ENCODE measurements at places on chromosomes 5 and 9.
A peak's percentile ranks its signal among the peaks of the same experiment; 100 is the strongest.

DNA sequence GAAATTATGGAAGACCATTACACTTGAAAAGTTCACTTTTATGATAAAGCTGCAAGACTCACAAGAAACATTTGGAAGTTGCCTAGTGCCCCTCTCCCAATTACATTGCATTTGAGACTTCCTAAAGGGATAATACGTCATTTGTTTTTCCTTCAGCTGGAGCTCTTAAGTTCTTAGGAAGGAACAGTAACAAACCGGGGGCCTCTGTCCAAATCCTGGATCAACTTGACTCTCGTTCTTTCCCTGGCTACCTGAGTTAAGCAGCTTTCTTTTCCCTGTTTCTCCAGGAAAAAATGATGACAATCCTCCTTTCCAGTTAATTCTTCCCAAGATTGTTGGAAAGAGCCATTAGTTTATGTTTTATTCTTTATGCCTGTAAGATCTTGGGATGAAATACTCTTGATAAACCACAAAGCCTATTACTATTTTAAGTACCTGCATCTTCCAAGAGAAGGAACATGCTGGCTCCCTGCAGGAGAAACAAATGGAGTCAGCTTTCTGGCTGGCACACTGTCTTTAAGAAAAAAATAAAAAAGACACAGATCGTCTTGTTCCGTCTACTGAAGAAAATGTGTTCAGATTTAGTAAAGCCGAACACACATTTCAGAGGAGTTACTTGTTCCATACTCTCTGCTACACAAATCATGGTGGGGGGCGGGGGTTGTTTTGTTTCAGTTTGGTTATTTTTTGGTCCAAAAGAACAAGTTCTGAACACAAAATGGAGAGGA lies 297.9 kb downstream of the EFNA5 start:
- no peak for DNase-seq

DNA sequence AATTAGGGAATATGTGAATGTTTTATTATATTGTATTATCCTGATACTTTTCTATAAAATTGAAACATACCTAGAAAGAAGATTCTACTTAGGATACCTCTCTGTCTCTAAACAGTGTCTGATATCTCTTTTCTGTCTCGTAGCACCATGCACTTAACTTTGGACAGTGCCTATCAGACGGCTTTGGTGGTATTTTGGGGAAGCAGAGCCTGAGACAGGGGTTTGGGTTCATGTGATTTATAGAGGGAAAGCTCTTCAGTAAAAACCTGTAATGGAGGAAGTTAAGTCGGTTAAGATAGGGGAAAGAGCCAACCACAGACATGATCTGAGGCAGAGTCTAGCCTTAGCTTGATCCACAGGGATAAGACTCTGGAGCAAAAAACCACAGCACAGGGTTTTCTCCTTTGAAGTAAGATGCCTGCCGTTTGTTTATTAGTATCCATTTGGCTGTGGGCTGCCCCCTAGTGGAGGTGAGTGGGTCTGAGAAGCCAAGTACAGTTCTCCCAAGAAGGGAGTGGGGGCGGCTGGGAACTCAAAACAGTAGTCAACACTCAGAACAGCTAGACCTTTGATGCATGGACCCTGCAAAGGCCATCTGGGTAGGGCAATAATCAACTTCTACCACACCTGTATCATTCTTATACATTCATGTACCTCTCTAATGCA lies 141.2 kb upstream of the ASTN2 start:
- peak; percentile 19 for DNase-seq

DNA sequence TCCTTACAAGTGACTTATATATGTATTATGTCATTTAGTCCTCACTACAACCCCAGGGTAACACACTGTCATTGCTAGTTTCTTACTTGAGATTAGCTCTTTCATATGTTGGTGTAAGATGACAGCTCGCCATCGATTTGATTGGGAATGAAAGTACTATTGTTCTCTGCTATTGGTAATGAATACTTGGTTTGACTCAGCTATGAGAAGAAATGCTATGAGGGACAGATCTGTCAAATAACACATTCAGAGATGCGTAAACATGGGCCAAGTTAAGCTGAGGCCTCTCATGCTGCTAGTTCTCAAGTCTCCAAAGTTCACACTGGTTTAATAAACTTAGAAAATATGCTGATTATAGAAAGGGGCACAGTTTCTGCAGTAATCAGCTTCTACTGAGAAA lies 142.7 kb downstream of the SGCD start:
- no peak for DNase-seq

DNA sequence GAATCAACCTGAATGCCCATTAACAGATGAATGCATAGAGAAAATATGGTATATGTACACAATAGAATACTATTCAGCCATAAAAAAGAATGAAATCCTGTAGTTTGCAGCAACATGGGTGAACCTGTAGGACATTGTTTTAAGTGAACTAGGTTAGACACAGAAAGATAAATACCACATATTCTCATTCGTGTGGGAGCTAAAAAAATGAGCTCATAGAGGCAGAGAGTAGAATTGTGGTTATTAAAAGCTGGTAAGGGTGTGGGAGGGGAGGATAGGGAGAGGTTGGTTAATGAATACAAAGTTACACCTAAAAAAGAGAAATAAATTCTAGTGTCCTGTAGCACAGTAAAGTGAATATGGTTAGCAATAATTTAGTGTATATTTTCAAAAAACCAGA lies 23.5 kb downstream of the PTTG1 start:
- no peak for DNase-seq

- no peak for DNase-seq
Measured at GRCh38 chr9:123410281-123410910, 54.4 kb downstream of the CRB2 start.

- no peak for DNase-seq
Measured at GRCh38 chr9:123615381-123615780, 259.4 kb downstream of the CRB2 start.

All from GM12892 (cell line).